Activated T-cell treated with anti-CD3 and anti-CD28 coated beads, Interleukin-2, amount 50 U/mL, for 72 hours (primary cell): ENCODE measurements at places on chromosomes 7 and 10. TPM values are rescaled to one million over a fixed set of nuclear protein-coding genes. Genes with fewer than 3 reads are reported as not detected.
A peak's percentile ranks its signal among the peaks of the same experiment; 100 is the strongest.

Gene LIPM
- total RNA-seq: not detected

DNA sequence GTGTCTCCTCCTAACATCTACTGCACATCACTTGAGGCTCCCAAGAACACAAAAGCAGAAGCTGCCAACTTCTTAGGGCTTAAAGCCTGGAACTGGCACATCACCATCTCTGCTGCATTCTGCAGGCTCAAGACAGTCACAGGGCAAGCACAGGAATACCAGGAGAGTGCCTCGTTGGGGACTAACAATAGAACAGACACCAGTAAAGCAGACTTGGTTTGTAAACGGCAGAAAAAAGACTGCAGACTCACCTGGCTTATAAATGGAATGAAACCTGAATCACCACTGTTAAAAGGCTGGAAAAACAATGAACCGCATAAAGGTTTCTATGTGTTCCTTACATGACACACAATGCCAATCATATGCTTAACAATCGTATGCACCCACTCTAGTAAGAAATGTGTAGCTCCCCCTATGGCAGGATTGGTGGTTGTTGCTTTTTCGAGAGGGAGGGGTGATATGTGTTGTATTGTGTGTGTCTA lies 12.8 kb downstream of the RHEB start:
- peaks cover 67% of the 10 kb centered on the region for H3K4me1 ChIP-seq
- no peak for DNase-seq
- no peaks in the 10 kb centered on the region for H3K36me3 ChIP-seq
- no peak overlapping the region for H3K27ac ChIP-seq
- no peak overlapping the region for H3K4me3 ChIP-seq
- H3K27me3 ChIP-seq: no peaks in the 10 kb centered on the region

DNA sequence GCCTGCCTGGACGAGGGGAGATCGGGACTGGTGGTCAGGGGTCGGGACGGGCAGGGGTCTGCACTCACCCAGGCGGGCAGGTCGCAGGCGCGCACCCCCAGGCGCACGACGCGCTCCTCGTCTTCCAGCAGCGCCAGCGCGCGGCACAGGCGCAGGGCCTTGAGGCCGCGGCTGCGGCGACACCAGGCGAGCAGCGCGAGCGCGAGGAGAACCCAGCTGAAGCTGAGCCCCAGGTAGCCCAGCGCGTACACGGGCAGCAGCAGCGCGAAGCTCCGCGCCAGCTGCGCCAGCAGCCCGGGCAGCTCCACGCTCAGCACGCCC lies 328 bp downstream of the ESYT2 start:
- peaks cover 52% of the 10 kb centered on the region for H3K4me1 ChIP-seq
- DNase-seq: peak; percentile 82
- H3K27me3 ChIP-seq: no peaks in the 10 kb centered on the region
- H3K36me3 ChIP-seq: peaks cover 7% of the 10 kb centered on the region
- no peak overlapping the region for H3K27ac ChIP-seq

- H3K36me3 ChIP-seq: no peaks in the 10 kb centered on the region
- H3K27me3 ChIP-seq: no peaks in the 10 kb centered on the region
- no peak overlapping the region for H3K27ac ChIP-seq
- H3K4me1 ChIP-seq: no peaks in the 10 kb centered on the region
- DNase-seq: no peak
Observed at GRCh38 chr7:83468251-83468739, 180.6 kb downstream of the SEMA3E start.

DNA sequence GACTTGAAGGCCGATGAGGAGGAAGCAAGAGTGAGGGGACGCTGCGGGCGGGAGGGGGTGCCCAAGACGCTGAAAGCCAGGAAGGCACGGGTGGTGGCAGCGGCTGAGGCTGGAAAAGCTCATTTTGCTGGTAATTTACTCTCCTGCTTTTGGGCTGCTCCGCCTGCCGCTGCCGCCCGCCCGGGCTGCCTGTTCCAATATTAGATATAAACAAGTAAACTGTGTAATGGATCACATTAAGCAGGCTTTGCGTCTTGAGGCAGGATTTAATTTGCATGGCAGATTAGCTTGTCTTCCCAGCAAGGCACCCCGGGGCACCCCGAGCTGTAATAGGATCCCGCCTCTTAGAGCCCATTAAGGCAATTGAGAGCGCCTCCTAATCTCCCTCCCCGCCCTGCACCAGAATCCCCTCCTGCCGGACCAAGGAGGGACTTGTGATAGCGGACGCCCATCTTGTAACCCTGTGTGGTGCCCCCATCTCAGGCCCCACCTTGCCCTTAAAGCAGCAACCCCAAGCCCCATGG lies 46.1 kb upstream of the SLF2 start:
- DNase-seq: no peak
- peaks cover 42% of the 10 kb centered on the region for H3K27me3 ChIP-seq
- no peak overlapping the region for H3K27ac ChIP-seq
- H3K36me3 ChIP-seq: no peaks in the 10 kb centered on the region

DNA sequence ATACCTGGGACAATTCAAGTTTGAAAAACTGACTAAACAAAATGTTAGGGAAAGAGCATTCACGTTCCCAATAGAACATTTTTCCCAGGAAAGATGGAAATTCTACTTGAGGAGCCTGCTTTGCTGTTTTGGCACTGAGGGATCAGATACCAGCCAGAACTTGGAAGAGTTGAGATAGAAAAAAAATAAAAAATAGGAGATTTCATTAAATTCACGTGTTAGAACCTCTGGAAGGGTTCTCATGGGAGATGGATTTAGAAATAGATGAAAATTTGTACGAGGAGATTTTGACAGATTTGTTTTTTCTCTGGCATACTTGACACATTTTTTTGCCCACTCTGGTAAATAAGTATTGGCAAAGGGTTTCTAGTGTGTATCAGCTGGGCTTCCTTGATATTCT lies 63.7 kb downstream of the CELF2 start:
- H3K27me3 ChIP-seq: peaks cover 5% of the 10 kb centered on the region
- H3K36me3 ChIP-seq: no peaks in the 10 kb centered on the region
- DNase-seq: no peak
- no peaks in the 10 kb centered on the region for H3K4me1 ChIP-seq
- H3K4me3 ChIP-seq: no peak overlapping the region

GRCh38 chr10:28883741-28884423 lies 206.6 kb downstream of the BAMBI start:
- H3K4me1 ChIP-seq: no peaks in the 10 kb centered on the region
- H3K27me3 ChIP-seq: peaks cover 22% of the 10 kb centered on the region
- H3K36me3 ChIP-seq: no peaks in the 10 kb centered on the region
- DNase-seq: no peak

GRCh38 chr10:97131666-97132065 lies 54.1 kb downstream of the SLIT1 start:
- DNase-seq: no peak
- H3K36me3 ChIP-seq: no peaks in the 10 kb centered on the region
- H3K27ac ChIP-seq: no peak overlapping the region
- H3K4me3 ChIP-seq: no peak overlapping the region

DNA sequence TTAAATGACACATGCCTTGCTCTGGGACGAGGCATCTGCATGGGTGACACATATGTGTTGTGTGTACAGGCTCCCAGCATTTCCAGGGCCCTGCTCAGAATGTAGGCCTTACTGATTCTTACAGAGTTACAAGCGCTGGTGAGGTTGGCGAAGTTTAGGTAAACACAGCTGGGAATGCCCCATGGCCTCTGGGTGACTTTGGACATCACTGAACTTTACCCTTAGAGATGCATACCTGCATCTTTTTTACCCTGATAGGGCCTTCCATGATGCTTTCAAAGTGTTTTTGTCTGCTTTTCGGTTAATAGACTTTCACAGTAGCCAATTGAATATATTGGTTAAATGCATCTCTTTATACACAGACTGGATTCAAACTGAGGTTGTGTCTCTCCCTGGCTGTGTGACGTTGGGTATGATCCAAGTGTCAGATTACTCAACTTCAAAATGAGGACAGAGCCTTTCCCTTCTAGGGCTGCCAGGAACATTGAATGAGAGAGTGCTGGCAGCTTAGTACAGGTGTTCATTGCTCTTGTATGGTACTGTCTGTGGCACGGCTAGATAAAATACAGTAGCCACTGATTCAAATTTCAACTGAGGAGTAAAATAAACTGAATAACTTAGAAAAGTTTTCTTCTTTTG lies 29.5 kb downstream of the EGFR start:
- no peaks in the 10 kb centered on the region for H3K27me3 ChIP-seq
- no peak overlapping the region for H3K27ac ChIP-seq
- no peaks in the 10 kb centered on the region for H3K36me3 ChIP-seq
- no peak for DNase-seq
- no peaks in the 10 kb centered on the region for H3K4me1 ChIP-seq

DNA sequence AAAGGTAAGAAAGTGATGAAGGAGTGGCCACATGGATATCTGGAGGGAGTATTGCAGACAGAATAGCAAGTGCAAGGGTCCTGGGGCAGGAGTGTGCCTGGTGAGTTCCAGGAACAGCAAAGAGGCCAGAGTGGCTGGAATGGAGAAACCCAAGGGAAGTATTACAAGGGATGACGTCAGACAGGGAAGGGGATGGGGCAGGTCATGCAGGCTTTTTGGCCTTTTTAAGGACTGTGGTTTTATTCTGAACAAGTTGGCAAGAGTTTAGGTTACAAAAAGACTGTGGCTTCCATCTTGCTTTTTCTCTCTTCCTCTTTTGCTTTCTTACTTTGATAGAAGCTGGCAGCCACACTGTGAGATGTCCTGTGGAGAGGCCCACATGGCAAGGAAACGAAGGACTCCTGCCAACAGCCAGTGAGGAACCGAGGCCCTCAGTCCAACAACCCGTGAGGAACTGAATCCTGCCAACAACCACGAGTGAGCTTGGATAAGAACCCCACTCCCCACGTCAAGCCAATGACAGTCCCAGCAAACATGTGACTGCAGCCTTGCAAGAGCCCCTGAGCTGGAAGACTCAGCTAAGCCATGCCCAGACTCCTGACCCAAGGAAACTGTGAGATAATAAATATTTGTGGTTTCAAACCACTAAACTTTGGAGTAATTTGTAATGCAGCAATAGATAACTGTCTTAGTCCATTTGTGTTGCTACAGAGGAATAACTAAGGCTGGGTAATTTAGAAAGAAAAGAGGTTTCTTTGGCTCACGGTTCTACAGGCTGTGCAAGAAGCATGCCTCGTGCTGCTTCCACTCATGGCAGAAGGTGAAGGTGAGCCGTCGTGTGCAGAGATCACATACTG lies 19.8 kb upstream of the KDM7A start:
- H3K4me1 ChIP-seq: peaks cover 30% of the 10 kb centered on the region
- H3K27me3 ChIP-seq: no peaks in the 10 kb centered on the region
- H3K4me3 ChIP-seq: no peak overlapping the region
- DNase-seq: no peak
- no peak overlapping the region for H3K27ac ChIP-seq

Gene LRRC72
- total RNA-seq: not detected

Gene CRYGN
- total RNA-seq: 0.53 TPM

- H3K27me3 ChIP-seq: no peaks in the 10 kb centered on the region
- no peak for DNase-seq
- H3K36me3 ChIP-seq: no peaks in the 10 kb centered on the region
- no peak overlapping the region for H3K4me3 ChIP-seq
- no peak overlapping the region for H3K27ac ChIP-seq
Observed at GRCh38 chr7:33766405-33766804, 138.9 kb upstream of the BMPER start.

Gene GPR141
- not detected for total RNA-seq

Gene RASSF4
- 2.6 TPM for total RNA-seq

DNA sequence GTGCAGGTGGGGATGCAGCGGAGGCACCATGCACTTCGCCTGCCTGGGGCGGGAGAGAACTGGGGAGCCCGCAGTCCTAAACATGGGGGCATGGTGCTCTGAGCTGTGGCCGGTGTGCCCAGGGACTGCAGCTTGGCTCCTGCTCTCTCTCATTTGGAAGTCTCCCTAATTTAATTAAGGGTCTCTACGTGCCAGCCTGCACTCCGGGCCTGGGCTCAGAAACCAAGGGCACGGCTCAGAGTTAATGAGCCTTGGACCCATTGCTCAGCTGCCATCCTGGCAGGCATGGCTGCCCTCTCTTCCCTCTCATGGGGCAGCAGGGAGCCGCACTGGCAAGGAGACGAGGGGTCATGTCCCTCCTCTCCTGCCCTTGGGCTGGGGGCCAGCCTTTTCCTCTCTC lies 115.6 kb downstream of the CDH23 start:
- H3K27ac ChIP-seq: no peak overlapping the region
- no peak overlapping the region for H3K4me3 ChIP-seq
- no peaks in the 10 kb centered on the region for H3K27me3 ChIP-seq
- no peaks in the 10 kb centered on the region for H3K36me3 ChIP-seq
